ENCODE measurements at places on chromosomes 1 and 21.
A peak's percentile ranks its signal among the peaks of the same experiment; 100 is the strongest.

GRCh38 chr1:42328916-42329496 lies 6.0 kb downstream of the FOXJ3 start:
- DNase-seq, result peak; percentile 19

- DNase-seq, result no peak
These were observed 8.4 kb upstream of the XKR8 start for GRCh38 chr1:27951396-27951795.

DNA sequence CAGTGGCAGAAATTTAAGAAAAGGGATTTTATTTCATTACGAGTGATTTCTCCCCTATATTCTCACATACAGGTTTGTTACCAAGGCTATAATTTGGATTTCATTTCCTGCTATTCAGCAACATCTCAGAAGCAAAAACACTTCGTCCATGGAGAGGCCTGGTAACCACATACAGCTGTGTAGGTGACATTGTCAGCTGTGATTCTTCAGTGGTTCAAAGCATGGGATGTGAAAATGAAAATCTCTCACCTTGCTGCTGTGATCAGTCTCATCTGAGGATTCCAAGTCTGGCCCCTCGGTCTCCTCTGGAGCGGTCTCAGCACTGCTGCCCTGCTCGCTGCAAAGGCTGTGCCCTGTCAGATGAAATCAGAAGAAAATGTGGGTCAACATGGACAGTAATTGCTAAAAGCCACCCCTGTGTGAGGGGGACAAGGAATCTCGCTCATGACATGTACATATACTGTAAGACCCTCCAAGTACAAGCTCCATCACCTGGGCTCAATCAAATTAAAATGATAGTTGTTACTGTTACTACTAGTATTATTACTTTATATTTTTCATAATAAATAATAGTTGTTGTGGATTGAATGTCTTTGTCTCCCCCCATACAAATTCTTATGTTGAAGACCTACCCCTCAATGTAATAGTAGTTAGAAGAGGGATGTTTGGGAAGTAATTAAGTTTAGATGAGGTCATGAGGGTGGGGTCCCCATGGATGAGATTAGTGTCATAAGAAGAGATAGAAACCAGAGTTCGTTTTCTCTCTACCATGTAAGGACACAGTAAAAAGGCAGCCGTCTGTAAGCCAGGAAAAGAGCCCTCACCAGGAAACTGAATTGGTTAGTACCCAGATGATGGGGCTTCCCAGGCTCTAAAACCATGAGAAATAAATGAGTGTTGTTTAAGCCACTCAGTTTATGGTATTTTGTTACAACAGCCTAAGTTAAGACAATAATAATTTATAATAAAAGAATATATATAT lies 126.7 kb upstream of the KRTAP19-8 start:
- no peak for DNase-seq

DNA sequence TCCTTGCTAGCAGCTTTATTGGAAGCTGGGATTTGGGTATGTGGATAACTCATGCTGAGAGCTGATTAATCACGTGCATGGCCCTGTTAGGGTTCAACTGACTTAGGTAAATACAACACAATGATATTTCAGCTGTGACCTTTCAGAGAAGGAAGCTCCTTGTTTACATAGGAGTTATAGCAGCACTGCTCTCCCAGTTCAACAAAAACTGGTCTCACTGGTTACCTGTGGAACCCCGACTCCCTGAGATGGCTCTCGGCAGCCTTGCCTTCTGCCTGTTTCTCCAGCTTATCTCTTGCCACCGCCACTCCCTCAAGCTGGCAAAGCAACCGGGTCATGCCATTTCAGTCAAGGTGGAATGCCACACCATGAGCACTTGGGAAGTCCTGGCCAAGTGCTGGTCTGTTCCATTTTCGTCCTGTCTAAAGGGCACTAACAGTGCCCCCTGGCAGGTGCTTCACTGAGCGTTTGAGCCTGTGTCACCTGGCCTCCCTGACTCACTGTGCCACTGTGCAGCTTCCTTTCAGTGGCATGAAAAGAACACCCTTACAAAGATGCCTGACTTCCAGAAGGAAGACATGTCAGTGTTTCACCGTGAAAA lies 31.6 kb downstream of the DOP1B start:
- no peak for DNase-seq

DNA sequence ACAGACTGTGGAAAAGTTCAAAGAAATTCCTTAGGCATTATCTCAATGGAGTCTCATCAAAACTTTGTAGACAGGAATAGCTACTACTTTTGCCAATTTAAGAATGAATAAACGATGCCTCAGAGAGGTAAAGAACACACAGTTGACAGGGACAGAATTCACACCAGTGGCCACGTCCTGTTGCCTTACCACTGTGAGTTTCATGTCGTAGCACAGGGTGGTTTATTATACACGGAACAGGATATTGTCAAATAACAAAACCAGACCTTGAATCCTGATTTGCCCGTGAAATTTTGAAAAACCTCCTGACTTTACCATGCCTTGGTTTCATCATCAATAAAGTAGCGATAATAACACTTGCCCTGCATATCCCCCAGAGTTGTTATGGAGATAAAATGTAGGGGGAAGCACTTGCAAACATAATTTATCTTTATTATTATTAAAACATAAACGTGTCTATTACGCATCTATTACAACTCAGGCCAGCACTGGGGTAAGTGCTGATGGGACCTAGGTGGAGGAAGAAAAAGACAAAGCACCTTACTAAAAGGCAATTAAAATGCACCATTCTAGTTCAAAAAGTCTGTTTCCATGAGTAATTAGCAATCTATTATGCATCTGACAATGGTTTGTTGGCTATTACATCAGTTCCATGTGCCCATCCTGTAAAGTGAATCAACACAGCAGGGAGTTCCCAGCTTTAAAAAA lies 408.1 kb upstream of the RUNX1 start:
- DNase-seq, result no peak

GRCh38 chr1:1703796-1704195 lies 11.2 kb upstream of the SLC35E2B start:
- DNase-seq, result no peak

GRCh38 chr1:33094971-33095604 lies 14.1 kb downstream of the AZIN2 start:
- DNase-seq, result no peak

DNA sequence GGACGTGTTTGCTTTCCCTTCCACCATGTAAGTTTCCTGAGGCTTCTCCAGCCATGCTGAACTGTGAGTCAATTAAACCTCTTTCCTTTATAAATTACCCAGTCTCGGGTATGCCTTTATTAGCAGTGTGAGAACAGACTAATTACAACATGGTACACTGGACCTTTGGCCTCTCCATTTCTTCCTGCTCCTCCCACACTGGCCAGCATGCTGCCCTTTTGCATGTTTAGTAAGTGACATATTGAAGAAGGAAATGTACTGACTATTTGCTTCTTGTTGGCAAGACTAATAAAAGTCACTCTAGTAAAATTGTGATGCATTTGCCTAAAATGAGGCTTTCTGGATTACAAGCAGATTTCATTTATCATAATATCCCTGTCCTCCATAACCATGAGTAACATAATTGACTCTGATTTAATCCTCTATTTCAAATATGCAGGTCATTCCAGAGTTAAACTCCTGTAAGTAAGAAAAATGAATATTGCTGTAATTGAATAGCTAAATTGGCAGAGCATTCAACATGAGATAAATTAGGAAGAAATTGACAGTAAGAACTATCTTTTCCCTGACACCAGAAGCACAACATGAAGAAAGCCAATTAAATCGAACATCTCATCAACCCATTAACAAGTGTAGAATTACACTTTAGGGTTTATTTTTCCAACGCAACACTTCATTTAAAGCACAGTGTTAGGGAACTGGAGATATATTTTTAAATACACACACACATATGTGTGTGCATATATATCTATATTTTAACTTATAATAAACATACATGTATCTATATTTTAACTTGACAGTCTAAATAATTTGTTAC lies 427.8 kb upstream of the ZP4 start:
- DNase-seq, result no peak

GRCh38 chr1:199064971-199065370 lies 426.1 kb downstream of the PTPRC start:
- DNase-seq, result no peak

GRCh38 chr1:237677979-237678378 lies 212.7 kb downstream of the ZP4 start:
- no peak for DNase-seq

DNA sequence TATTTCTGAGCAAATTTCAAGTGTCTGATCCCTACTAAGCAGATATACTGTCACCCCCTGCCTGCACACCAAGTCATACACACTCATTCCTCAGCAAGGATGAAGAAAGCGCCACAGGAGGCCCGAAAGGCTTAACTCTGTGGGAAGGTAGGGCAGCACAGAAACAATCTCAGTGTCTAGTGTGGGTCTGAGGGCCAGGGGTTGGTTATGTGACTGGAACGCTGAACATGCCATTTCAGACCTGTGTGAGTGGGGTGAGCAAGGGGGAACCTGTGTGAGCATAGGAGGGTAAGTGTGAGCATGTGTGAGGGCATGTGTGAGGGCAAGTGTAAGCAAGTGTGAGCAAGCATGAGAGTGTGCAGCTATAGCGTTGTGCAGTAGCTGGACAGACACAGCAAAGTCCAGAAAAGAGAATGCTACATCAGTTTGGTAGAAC lies 6.2 kb downstream of the ITPKB start:
- no peak for DNase-seq

DNA sequence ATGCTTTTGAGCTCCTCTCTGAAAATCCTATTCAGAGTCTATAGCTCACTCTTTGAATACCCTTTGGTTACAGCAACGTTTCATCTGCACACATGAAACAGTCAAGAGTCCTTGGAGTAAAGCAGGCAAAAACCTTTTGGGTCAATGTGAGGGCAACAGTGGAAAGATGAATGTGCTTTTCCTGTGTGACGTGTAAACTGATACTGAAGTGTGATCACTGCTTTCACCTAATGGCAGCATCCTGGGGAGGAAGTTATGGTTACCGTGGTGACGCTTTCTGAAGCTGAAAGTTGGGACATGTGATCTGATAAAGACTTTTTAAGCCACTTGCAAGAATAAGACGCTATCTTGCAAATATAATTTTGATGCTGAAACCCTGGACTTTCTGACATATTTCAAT lies 160.0 kb downstream of the SEC16B start:
- no peak for DNase-seq

DNA sequence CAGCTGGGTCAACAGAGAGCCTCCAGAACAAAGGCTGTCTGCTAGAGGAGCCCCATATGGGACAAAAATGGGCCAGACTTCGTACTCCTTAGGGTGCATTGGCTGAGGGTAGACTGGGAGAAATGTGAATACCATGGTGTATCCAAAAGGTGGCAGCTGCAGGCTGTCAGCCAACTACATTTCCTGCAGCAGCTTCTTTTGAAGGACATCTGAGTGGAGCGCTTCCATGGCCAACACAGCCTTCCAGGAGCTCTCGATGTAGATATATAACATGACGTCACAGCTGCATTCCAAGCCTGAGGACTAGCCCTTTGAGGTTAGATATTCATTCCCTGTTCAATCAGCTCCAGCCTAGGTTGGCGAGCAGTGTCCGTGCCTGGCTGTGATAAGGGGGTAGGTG lies 107.7 kb downstream of the MAB21L3 start:
- no peak for DNase-seq

DNA sequence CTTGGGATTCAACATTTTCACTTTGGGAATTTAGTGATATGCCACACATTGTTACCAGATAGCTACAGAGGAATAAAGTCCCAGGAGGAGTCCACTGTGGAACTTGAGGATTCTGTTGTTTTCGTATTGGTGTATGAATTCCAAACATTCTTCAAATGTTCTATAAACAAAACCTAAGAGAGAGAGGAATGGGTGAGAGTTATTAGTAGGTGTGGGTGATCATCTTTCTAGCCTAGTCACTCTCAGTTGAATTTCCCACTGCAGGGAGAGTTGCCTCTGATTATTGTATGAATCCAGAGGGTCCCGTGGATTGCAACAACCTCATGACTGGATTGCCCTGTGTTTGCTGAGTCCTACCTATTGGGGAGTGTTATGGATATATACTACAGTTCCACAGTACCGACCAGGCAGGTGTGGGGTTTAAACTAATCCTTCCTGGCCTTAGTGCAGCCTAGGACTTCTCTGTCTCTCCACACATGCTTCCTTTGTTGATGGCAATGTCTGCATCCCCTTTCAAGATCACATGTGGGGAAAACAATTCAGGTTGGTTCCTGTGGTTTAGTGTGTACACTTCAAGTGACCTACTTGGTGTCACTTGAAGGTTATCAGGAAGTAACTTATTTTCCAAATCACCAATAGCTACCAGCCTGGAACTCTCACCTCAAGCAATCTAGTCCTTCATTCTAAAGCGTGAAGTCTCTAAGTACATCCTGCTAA lies 91.8 kb downstream of the ADCY10 start:
- DNase-seq, result no peak

- DNase-seq, result no peak
These were observed 21.9 kb downstream of the TSNAX start for GRCh38 chr1:231550448-231550781.

DNA sequence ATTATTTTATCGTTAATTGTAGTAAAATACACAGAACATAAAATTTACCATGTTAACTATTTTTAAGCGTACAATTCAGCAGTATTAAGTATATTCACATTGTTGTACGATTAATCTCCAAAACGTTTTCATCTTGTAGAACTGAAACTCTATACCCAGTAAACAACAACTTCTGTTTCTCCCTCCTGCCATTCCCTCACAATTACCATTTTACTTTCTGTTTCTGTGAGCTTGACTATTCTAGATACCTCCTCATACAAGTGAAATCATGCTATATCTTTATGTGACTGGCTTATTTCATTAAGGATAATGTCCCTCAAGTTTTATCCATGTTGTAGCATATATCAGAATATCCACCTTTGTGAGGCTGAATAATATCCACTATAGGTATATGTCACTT lies 156.8 kb downstream of the ST6GALNAC3 start:
- no peak for DNase-seq

DNA sequence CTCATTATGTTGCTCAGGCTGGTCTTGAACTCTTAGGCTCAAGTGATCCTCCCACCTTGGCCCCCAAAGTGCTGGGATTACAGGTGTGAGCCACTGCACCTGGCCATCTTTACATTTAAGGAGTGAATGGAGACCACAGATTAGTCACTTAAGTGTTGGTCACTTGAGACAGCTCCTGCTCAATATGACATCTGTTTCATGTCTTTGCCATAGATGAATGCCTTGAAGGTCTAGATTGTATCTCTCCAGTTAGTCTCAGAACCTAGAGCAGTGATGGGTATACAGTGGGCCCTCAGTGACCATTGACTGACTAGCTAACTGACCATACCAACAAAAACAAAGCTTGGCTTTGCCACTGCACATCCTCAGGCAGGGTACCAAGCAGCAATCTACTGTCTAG lies 15.3 kb downstream of the BCL9 start:
- no peak for DNase-seq
